ENCODE measurements at places on chromosomes 6 and 20.

- no peak for DNase-seq
These were observed 59.5 kb downstream of the CLIC5 start for GRCh38 chr6:45956176-45956575.

DNA sequence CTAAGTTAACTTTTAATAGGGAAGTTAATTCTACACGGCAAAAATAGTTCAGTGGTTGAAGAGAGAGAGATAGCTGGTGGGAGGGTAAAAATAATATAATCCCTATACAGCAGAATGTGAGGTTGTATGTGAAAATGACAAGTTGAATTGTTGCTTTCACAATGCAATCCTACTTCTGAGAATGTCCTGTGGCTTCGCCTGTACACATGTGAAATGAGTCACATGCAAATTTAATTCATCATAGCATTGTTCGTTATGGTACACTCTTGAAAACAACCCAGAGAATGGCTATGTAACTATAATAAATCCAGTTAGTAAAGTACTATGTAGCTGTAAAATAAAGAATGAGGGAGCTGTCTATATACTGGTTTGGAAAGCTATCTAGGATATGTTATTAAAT, 46.0 kb upstream of the HINT3 start:
- no peak for DNase-seq

DNA sequence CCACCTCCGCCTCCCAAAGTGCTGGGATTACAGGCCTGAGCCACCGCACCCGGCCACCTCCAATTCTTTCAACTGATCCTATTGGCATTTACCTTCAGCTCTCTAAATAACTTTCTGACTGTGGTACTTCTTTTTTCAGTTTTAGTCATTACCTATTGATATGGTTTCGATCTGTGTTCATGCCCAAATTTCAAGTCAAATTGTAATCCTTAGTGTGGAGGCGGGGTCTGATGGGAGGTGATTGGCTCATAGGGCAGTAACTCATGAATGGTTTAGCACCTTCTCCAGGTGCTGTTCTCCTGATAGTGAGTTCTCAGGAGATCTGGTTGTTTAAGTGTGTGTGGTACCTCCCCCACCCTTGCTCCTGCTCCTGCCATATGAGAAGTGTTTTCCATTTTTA, 140.9 kb downstream of the LPA start:
- DNase-seq, result no peak

GRCh38 chr6:130699742-130700141, 127.5 kb upstream of the SMLR1 start:
- no peak for DNase-seq

DNA sequence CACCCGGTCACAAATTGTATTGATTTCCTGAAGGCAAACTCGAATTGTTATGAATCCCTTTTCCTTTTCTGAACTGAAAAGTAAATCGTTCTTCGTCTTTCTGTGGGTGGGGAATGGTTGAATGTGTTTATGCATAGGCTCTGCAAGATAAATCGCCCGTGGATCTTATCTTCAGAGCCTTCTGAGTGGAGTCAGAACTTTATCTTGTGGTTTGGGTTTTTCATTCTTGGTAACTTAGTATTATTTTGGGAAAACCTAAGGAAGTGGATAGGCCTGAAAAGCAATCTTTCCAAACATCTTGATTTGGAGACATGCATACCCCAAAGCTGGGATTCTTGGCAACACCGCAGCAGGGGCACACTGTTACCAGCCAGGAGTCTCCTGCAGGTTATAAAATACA, 122.4 kb downstream of the MAP3K7 start:
- no peak for DNase-seq

GRCh38 chr6:159688266-159688905, 4.7 kb downstream of the SOD2 start:
- DNase-seq, result no peak

GRCh38 chr20:5400164-5400762, 83.5 kb upstream of the PROKR2 start:
- DNase-seq, result peak; percentile 17

DNA sequence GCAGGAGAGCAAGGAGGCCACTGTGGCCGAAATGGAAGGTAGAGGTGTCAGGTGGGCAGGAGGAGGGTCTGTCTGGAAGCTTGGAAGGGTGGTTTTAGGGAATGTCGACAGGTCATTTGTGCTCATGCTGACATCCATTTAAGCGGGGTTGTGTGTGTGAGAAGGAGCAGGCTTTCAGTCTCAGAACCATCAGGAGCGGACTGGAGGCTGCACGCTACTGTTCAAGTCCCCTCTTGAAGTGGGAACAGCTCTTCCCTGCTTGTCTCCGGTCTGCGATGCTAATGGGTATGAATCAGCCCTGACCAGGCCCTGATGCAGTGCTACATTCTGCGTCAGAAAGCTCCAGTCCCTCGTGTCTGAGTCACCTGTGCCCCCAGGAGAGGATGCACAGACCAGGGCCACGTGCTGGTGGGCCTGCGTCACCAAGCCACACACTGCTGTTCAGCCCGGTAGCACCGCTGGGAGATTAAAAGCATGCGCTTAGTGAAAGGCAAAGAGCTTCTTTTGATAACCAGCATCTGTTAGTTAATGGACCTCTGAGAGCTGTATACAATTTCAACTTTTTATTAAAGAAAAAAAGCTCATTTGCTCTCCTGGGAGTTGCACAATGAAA, 58.0 kb downstream of the APCDD1L start:
- peak; percentile 55 for DNase-seq

GRCh38 chr20:36418711-36419110, 112.6 kb downstream of the DLGAP4 start:
- no peak for DNase-seq

- DNase-seq, result no peak
These were observed 18.3 kb upstream of the WFDC9 start for GRCh38 chr20:45649312-45649863.

DNA sequence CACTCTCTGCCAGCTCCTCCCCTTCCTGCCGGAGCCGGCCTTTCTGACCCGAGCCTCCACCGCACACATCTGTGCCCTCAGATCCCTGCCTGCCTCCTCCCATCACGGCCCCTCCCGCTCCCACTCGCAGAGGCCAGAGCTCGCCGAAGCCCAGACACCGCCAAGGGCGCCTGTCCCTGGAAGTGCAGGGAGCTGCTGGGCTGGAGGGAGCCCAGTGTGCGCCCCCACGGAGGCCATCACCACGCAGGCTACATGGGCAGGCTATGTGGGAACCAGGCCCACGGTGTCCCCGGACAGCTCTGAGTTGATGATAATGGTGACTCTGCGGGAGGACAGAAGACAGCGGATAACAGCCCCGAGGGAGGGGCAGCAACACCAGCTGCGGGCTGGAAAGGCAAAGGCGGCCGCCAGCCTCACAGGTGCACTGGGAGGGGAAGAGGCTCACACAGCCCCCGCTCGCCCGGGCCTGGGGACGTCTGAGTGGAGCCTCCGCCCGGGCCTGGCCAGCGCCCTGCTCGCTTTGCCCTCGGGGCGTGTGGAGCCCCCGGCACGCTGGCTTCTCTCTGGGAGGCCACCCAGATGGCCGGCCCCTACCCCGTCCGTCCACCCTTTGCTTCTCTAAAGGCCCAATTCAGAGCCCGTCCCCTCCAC, 154.9 kb downstream of the DLL1 start:
- DNase-seq, result no peak

- peak; percentile 29 for DNase-seq
These were observed 213.5 kb upstream of the SULF2 start for GRCh38 chr20:47998736-47999135.

DNA sequence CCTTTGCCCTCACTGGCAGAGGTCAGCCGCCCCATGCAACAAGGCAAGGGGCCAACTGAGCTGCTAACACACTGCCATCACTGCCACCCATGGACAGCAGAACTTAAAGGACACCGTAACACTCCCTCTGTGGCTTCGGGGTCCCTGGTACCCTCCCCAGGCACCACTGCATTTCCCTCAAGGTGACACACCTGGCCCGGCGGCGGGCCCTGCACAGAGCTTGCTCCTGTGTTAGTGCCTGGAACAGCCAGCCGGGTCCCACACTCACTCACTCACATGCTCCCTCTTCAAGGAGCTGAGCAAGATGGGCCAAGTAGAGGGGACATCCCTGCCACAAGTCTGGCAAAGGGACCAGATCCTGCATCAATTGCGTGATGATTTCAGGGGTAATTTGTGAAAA, 126.5 kb upstream of the SOX4 start:
- DNase-seq, result no peak

DNA sequence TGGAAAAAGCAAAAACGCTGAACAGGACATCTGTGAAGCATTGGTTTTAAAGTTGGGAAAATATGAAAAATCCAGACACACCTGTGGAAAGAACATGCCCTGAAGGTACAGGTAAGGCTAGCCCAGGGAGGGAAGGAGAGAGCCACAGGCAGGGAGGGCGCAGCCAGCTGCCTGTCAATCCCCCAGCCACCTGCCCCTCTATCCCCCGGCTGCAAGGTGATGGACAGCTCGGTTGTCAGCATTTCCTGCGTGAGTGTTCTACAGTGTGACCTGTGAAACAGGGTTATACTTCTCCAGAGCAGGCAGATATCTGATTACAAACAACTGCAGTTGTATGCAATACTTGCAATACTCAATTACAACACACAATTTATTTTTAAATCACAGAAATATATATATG, 358.1 kb downstream of the SMOC2 start:
- no peak for DNase-seq

- DNase-seq, result peak; percentile 52
These were observed 11.4 kb downstream of the IYD start for GRCh38 chr6:150380256-150380655.

GRCh38 chr6:156189714-156190113, 587.5 kb upstream of the ARID1B start:
- DNase-seq, result no peak

DNA sequence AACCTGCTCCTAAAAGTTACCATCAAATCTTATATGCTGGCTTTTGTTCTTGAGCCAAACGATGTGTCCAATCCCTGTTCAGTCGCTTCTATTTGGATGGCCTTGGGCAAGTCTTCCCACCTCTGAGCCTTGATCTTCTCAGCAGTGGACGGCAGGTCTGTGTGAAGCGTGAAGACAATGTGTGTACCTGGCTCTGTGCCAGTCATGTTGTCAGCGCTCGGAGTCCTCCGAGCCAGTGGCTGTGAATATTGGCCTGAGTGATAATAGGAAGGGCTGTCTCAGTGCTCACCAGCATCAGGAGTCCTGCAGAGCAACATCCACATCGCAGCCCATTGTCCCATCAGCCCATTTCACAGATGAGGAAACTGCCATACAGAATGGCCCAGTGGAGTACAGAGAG, 219.0 kb downstream of the CDC5L start:
- DNase-seq, result no peak

GRCh38 chr6:26459023-26459810, 1.5 kb downstream of the BTN2A1 start:
- peak; percentile 42 for DNase-seq

GRCh38 chr20:57619051-57619831, 985 bp downstream of the ZBP1 start:
- no peak for DNase-seq

DNA sequence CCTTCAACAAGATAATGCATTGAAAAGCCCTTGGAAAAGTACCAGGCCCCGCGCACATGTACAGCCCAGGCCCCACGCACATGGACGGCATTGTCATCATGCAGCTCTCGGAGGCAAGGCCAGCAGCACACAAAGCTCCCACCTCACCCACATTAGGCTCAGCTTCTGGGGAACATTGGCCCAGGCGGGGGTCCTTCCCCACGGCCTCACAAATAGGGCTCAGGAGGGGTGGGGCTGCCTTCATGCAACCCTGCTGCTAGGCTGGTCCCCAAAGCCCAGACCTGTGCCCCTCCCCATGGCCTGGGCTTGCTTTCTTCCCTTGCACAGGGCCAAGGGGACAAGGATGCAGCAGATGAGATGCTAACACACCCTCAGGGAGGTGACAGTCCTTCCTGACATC, 26.7 kb downstream of the NPEPL1 start:
- no peak for DNase-seq

All from cardiac fibroblast (primary cell).